Memory B cell (primary cell): ENCODE measurements at places on chromosomes 13 and 19.

DNA sequence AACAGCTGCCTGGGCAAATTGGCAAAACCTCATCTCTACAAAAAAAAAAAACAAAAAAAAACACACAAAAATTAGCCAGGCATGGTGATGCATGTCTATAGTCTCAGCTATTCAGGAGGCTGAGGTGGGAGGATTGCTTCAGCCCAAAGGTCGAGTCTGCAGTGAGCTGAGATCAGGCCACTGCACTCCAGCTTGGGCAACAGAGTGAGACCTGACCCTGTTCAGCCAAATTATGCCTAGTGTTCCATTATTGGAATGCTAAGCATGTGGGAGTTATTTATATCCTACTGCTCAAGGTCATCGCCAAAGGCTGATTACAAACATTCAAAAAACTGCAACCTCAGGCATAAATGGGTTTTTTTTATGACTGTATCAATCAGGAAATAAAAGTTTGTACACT lies 1251.0 kb upstream of the PCDH9 start:
- DNase-seq, result no peak

DNA sequence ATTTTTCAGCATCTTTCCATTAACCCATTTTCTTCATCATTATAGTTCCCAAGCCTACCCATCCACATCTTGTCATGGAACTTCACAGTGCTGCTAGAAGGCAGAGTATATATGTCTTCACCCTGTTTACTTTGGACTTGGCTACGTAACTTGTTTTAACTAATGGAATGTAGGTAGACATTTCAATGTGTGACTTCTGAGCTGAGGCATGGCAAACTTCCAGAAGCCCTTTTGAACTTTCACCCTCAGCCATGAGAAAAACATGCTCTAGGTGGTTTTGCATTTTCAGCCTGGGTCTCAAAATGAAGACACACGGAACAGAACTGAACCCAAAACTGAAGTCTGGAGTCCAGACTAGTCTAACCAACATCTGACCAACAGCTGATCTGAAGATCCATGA lies 3.2 kb downstream of the TEX30 start:
- no peak for DNase-seq

GRCh38 chr13:43129066-43129465 lies 105.7 kb downstream of the DNAJC15 start:
- DNase-seq, result no peak

- no peak for DNase-seq
Measured at GRCh38 chr19:45577111-45577905, 7.3 kb downstream of the OPA3 start.

DNA sequence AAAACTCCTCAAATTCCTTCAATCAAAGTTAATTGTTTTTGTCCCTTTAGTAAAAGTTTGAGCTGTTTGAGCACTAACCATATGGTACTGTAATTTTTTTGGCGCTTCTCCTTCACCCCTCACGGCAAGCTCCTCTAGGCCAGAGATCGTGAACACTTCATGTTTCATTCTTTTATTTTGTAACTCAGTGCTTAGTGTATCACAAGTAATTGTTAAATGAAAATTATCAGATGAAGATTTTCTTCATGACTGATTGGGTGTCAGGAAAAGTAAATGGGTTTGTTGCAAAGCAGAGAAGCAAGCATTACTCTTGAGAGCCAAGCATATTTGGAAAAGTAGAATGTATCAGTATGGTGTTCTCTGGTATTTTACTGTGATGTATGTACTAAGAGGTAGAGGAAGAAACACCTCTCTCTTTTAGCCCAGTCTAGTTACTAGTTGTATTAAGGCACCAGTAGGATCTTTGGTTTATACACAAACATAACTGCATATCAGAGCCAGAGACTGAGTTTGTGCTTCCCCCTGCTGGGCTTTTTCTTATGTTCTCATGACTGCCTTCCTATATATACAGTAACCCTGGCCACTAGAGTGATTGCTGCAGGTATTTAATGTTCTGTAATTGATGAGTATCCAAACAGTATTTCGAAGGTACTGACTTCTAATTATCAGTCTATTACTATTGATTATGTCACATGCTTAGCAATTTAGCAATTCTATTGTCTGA lies 202.3 kb upstream of the KLHL1 start:
- no peak for DNase-seq

DNA sequence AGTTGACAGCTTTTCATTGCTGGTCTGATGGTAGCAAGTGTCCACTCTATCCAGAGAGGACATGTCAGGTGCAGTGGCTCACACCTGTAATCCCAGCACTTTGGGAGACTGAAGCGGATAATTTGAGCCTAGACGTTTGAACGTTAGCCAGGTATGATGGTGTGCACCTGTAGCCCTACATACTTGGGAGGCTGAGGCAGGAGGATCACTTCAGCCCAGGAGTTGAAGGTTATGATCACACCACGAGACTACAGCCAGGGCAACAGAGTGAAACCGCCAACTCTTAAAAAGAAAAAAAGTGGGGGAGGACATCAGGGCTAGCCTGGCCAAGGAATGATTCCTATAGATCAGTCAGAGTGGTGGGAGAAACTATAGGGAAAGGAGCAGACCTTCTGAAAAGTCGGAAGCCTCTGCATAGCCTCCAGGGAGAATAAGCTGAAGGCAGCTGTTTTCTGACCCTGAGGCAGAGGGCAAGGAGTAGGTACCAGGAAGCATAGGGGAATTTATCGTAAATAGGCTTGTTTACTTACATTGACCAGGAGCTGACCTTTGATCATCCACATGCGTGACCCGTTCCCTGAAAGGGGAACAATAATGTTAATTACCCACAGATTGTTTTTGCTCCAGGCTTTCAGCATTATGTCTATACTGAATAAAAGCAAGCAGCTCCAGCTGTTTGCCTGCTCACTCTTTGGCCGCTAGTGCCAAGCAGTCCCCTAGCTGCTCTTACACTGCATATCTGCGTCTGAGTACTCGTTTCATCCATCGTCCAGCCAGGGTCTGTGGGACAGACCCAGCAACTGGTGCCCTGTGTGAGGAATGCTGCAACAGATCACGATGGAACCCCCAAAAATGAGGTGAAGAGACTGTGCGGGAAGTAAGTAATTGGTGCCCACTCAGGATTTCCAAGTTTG lies 161.6 kb downstream of the RNF17 start:
- no peak for DNase-seq

- DNase-seq, result no peak
Measured at GRCh38 chr13:103573446-103573845, 507.2 kb upstream of the SLC10A2 start.

DNA sequence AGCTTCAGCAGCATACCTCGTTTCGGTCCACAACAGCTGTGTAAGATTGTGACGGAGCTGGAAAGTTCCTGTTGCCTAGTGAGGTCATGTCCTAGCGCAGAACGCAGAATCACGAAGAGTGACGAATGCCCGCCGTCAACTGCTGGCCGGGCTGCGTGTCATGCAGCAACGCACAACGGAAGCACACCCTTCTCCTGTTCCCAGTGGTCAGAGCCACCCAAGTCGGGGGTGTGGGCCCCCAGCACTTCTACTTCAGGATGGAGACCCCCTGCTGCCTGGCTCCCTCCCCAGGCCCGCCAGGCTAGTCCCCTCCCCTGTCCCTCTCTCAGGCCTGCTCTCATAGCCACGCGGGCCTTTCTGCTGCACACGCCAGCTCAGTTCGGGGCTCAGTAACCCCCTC lies 25.9 kb downstream of the C2CD4C start:
- DNase-seq, result no peak
